Activated CD4-positive, alpha-beta T cell treated with anti-CD3 and anti-CD28 coated beads, Interleukin-2, Interleukin-4, amounts not matched to agents 100 ng/mL and 50 ng/mL, durations not matched to agents 16 hours and 8 hours (primary cell): ENCODE measurements at places on chromosomes 6 and 20.

- no peak for DNase-seq
These were observed 49.1 kb downstream of the TTI1 start for GRCh38 chr20:37984018-37984785.

GRCh38 chr6:6683969-6684833, 95.7 kb downstream of the LY86 start:
- peak; percentile 88 for DNase-seq

DNA sequence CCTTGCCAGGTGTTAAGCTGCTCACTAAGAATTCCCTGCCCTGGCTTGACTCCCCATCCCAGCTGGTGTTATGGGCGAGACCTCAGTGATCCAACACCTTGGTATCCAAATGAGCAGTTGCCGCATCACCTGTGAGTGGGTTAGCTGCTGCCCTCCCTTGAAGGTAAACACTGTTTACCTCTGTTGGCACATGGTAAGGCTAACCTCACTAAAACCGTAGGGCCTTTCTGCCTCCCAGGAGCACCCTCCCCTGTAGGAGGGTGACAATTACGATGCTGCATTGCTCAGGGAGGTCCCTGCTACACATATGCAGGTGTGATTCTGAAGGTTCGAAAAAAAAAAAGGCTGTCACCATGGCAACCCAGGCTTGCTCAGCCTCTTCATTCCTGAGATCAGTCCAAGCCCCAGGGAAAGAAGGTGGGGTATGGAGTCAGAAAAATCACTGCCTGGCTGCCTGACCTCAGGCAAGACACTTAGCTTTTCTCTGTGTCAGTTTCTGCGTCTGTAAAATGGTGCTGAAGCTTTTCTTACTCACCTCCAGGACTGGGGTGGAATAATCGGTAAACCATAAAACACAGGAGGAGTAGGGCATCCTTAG, 19.5 kb downstream of the PNPLA1 start:
- DNase-seq = no peak

GRCh38 chr20:3156811-3157619, 2.6 kb downstream of the FASTKD5 start:
- DNase-seq = peak; percentile 78

- DNase-seq = no peak
These were observed 25.1 kb upstream of the ENPP1 start for GRCh38 chr6:131782764-131783163.

GRCh38 chr6:56725254-56725653, 82.6 kb upstream of the DST start:
- DNase-seq = no peak

- peak; percentile 49 for DNase-seq
These were observed 79.8 kb upstream of the CHD6 start for GRCh38 chr20:41697861-41698559.

DNA sequence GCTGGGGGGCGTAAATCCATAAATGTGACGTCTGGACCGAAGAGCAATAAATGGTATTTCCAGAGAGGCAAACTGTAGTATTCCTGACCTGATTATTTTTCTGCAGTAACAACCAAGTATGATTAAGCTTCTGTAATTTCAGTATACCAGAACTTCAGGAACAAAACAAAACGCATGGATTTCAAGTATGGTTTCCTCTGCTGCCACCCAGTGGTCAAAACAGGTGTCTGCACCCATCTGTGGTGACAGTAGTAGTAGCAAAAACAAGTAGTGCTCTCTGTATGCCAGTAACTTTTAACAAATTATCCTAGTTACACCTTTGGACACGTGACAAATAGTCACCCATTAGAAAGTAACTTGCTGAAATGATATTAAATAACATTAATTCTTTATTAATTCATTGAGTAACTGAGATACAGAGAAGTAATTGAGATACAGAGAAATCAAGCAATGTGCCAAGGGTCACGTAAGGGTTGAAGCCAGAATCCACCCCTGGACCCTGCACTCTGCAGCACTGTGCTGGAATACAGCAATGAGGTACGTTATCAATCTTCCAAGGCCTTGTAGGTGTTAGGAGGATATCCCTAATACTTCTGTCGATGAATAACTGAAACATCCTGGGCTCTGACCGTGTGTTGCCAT, 7.9 kb downstream of the CALHM4 start:
- peak; percentile 70 for DNase-seq

DNA sequence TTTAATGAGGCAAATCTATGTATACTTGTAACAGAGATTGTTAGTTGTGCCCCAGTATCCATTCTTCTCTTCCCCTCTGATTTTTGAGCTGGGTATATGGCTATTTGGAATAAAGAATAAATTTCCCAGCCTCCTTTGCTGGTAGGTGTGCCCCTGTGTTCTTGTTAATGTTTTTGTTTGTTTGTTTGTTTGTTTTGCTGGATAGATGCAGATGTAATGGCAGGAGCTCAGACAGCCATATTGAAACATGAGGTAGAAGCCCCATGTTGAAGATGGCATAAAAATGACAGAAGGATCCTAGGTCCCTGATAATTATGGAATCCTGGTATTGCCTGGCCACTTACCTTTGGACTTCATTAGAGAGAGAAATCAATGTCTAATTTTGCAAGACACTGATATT, 19.9 kb upstream of the FKBP5 start:
- DNase-seq = no peak

GRCh38 chr6:168951217-168951616, 302.4 kb downstream of the THBS2 start:
- DNase-seq = no peak

DNA sequence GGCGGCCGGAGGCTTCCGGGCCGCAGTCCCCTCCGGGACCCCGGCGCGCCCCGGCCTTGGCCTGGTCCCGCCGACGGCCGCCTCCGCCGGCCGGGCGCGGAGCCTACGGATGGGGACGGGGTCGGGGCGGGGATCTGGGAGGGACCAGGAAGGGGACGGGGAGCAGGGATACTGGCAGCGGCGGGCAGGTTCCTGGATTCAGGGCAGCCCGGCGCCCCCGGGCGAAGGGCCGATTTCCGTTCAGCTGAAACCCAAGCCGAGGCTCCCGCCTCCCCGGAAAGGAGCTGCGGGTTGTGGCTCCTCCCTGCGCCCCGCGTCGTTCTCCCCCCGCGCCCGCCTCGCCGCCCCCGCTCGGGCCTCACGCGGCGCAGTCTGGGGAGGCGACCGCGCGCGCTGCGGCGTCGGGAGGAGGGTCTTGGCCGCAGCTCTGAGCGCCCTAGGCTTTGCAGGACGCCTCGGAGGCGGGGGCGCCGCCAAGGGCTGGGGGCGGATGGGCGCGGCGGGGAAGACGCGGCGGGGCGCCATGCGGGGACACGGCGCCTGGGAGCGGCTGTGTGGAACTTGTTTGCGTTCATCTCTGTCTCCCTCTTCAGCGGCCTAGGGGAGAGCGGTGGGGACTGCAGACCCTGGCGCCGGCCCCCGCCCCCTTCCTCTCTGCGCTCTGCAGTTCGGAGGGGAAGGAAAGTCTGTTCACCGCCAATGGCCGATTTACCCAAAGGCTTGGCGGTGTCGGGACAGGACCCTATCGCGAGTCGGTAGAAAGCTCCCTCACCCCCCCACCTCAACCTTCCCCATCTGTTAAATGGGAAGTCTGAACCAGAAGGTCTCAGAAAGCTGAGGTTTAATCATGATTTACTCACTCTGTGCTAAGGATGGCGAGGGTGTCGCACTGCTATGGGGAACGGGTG, 22.7 kb upstream of the TMEM181 start:
- DNase-seq = no peak

DNA sequence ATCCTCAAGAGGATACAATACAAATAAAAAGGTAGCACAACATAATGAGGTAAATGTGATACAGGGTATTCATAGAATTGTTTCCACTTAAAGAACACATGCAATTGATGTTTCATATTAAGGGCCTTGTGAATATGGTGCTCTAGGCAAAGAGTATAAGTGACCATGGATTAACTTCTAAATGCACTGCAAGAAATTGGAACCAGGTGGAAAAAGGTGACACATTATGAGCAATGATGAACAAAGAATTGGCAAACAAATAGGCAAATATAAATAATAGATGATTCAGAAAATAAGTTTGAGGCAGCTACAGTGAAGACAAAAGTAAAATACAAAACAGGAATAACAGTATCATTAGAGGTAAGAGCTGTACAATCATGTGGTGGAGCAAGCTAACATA, 192.0 kb downstream of the GRIK2 start:
- DNase-seq = no peak
